Activated gamma-delta T cell treated with Interleukin-2 at 50 U/mL for 16 hours (primary cell): ENCODE measurements at places on chromosomes 12 and 14.

- no peak for DNase-seq
Measured at GRCh38 chr14:51512316-51512715, 139.4 kb upstream of the FRMD6 start.

GRCh38 chr14:99250636-99251208, 21.3 kb downstream of the BCL11B start:
- DNase-seq = no peak

DNA sequence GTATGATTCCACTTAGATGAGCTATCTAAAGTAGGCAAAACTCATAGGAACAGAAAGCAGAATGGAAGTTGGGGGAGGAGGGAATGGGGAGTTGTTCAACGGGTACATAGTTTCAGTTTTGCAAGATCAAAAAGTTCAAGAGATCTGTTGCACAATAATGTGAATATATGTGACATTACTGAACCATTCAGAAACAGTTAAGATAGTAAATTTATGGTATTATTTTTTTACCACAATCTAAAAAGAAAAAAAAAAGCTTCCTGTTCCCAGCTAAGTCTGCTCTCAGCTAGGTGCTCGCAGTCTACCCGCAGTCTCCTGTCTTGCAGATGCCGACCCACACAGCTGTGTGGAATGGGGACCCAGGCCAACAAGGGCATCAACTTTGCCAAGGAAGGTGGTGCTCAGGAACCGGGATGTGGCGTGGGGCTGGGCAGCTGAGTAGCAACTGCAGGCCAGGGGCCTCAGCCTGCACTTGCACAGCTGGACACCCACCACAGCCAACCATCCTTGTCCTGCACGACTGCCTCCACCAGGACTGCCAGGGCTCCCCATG, 15.3 kb upstream of the ANO6 start:
- DNase-seq = no peak

DNA sequence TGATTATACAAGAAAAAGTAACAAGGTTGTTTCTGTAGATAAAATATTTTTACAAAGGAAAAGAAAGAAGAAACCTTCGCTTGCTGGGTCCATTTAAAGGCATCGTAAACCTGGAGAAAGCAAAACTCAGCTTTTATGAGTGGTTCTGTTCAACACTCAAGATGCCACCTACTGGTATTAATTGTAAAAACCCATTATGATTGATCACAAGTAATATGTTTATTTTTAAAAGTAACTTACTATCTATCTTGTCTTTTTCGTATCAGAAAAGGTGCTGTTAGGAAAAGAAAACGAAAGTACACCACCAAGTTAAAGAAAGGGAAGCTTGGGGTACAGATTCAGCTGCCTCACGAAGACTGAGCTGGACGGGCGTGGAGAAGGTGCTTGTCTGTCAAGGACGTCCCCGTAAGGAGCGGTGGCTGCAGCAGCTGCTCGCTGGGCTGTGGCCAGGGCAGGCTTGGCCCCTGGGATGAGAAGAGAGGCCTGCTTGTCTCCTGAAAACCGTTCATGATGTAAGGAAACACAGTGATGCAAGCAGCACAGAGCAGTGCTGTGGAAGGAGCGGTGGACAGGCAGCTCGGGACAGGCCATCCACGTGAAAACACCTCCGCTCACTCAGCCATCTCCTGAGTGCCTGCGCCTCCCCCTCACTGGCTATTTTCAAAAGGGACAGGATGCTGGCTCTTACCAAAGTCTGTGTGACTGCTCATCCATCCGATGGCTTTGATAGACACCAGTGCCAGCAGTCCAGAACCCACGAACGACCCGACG, 25.0 kb downstream of the SLC15A4 start:
- DNase-seq = no peak

DNA sequence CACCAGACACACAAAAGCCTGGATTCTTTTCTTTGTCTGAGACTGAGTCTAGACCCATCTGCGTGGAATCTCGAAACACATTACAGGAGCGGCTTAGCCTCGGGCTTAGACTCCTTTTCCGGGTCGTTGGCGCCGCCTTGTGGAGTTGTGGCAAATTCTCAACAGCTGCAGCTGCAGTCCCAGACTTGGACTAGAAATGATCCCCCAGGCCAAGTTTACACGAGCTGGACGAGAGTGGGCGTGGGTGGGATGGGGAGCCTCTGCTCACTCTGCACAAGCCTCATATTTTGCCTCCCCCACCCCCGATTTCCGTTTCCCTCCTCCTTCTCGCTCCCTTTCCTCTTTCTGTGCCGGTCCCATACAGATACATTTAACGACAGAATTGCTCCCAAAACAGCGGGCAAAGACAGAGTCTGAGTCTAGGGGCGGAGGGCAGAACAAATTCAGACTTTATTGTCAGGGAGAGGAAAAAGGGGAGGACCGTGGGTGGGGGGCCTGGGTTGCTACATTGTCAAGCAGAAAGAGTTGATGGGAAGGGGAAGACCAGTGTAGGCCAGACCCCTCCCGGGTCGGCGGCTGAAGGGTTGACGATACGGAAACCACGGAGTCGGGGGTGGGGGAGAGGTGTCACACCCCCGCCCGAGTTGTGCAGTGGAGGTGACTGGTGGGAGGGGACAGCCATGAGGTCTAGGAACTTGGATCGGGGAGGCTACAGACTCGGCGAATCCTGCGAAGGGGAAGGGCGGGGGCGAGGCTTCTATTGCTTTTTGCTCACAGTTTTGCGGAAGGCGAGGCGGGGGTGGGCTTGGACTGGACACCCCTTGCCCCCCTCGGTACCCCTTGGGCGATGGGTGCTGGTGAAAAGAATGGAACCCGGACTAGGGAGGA, 4.7 kb upstream of the GPR84 start:
- DNase-seq = peak; percentile 91

DNA sequence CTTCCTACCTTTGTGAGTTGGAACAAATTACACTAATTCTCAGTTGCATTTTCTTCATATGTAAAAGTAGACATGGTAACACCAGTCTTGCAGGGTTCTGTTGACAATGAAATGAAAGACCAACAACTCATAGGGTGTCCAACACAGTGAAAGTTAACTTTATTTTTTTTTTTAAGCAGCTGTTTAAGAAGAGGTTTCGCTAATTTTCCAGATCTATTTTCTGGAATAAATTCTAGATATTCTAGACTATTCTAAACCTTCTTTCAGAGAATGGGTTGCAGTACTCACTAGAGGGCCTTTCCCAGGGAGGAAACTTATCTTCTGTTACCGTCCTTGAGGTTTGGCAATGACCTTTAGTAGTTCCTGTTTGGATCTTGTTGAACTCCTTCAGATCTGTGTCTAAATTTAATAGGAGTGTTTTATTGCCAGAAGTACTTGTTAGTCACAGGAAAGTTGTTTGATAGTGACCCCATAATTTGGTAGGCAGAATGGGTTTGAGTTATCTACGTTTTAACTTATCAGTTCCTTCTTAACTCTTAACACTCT, 2.8 kb upstream of the ART4 start:
- DNase-seq = no peak

DNA sequence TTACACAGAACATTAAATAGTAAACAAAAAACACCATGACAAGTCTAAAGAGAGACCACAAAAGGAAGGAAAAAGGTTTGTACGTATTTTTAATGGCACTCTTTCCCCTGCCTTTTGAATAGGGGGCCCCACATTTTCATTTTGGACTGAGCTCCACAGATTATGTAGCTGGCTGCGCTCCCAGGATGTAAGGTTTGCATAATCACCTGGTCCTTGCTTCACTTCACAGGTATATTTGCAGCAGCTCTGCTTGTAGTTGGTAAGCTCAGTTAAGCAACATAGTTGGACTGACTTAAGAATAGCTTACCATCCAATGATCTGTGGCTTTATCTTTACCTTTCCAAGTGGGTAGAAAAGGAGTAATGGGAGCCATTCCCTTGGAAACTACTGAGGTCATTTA, 454.7 kb downstream of the APAF1 start:
- DNase-seq = no peak

DNA sequence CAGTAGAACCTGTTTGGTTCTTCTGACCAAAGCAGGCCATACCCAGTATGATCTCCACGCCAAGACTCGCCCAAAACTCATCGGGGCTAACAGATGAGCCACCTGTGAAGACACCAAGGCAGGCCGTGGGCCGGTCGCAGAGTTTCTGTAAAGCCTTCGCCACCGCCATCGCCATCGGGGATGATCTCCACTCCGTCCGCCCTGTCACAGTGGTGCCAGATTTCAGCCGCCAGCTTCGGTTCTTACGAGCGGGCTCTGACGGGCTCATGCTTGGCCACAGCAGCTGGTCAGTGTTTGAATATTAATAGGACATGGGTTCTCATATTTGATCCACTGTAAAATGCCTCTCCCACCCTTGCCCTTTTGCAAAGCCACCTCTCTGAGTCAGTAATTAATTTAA, 113.2 kb upstream of the TMEM132D start:
- DNase-seq = no peak

DNA sequence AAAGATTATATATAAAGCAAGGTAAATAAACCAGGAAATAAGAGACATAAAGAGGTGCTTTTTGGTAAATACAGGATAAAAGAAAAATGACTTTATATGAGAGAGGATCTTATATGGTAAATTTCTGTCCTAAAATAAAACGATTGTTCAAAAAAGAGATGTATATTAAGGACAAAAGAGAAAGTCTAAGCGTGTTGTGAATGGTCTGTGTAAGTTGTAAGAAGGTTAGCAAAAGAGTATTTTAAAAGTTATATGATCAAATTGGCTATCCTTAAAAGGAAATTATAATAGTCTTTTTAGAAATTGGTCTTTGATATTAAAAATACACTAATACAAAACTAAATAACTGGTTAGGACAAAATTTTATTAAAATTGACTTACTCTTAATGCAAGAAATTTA, 14.1 kb upstream of the ACSM4 start:
- no peak for DNase-seq

GRCh38 chr12:71710276-71711125, 24.6 kb downstream of the TMEM19 start:
- no peak for DNase-seq

DNA sequence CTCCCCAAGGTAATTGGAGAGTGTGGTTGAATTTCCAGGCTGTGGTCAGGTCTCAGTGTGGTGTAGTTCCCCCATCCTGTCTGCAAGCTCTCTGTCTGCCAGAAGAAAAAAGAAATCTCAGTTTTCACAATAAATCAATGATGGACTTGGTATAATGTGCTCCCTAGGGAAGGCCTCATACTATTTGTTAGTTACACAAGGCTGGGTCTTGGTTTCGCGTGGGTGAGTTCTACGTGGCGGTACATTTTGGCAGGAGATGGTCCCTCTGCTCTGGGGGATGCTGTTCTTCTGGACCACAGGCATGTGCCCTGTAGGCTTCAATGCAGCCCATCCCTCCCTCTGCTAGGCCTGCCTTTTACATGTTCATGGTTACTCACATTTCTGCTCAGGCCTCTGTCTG, 206.4 kb upstream of the PELI2 start:
- DNase-seq = no peak

GRCh38 chr14:56040121-56040520, 78.1 kb upstream of the PELI2 start:
- no peak for DNase-seq

- no peak for DNase-seq
Measured at GRCh38 chr12:81963636-81964035, 204.5 kb upstream of the PPFIA2 start.

- no peak for DNase-seq
Measured at GRCh38 chr12:56476972-56477432, 8.6 kb downstream of the SPRYD4 start.

DNA sequence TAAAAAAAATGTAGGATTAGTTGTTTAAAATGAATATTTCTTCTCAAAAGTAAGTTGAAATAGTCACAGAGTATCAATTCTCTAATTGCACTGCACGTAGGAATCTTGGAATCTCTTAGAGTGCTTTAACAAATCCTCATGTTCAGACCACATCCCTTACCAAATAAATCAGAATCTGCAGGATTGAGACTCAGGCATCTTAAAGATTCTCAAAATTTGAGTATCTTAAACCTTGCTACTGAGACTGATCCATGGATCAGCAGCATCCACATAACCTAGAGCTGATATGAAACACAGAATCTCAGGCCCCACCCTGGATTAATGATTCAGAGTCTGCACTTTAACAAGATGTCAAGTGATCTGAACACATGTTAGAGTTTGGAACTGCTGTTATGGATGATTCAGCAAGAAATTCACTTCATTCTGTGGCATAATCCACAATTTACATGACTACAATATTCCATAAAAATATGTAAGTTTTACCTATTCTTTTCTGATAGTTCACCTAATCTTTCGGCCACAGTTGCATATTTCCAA, 58.7 kb downstream of the ADAMTS20 start:
- no peak for DNase-seq

GRCh38 chr14:74077401-74077800, 6.9 kb downstream of the ALDH6A1 start:
- DNase-seq = no peak

GRCh38 chr12:30753751-30754382, 884 bp downstream of the CAPRIN2 start:
- DNase-seq = no peak

DNA sequence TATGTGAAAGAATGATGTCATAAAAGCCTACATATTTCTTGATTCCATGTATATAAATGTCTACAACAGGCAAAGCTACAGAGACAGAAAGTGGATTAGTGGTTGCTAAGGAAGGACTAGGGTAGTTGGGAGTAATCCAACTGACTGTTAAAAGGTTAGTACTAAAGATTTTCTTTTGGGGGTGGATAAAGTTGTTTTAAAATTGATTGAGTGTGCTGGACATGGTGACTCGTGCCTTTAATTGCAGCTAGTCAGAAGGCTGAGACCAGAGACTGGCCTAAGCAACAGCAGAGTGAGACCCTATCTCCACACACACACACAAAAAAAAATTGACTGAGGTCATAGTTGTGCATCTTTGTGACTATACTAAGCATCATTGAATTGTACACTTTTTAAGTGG, 234.3 kb downstream of the C12orf50 start:
- DNase-seq = no peak

GRCh38 chr14:31926123-31926522, 151.0 kb upstream of the ARHGAP5 start:
- no peak for DNase-seq

DNA sequence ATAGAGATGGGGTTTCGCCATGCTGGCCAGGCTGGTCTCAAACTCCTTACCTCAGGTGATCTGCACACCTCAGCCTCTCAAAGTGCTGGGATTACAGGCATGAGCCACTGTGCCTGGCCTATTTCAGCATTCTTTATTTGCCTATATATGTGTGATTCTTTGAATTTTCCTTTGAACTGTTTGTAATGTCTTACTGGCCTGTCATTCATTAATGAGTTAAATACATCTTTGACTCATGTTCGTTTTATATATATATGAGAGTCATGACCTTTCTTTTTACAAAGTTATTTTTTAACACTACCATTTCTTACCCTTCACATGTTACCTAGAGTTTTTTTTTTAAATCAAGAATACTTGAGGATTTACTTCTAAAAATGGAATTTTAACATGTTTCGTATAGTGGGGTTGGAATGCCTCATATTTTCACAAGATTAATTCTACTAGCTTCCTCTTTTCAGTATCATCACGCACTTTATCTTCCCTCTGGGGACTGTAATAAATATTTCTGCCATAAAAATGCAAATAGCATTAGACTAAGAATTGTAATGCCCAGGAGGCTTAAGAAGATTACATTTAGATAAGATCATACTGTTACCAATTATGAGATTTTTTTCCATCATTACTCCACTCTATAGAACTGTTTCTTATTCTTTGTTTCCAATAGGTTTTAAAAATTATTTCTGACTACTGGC, 66.7 kb downstream of the NTN4 start:
- DNase-seq = no peak

GRCh38 chr14:87034680-87035079, 958.3 kb downstream of the GALC start:
- DNase-seq = no peak

GRCh38 chr12:101859664-101860607, 17.4 kb upstream of the DRAM1 start:
- no peak for DNase-seq
